ENCODE measurements at places on chromosomes 6 and 20. TPM values are rescaled to one million over a fixed set of nuclear protein-coding genes. Genes with fewer than 3 reads are reported as not detected.

DNA sequence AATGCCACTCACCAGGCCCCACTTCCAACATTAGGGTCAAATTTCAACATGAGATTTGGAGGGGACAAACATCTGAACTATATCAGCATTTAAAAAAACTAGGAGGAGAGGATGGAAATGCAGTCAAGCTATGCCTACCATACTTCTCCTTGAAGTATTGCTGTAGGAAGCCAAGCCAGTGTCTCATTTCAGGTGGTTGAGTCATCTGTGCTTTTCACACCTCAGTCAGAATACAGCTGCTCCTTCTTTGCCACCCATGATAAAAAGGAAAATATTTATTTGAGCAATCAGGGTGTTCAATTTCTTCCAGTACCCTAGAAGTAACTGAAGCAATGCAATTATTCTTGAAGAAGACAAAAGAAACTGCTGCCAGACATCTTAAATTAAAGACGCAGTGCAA lies 47.0 kb upstream of the EEF1E1 start:
- H3K4me3 ChIP-seq: no peak overlapping the region
- H3K4me1 ChIP-seq: no peaks in the 10 kb centered on the region
- no peak for DNase-seq

- no peaks in the 10 kb centered on the region for H3K27me3 ChIP-seq
- H3K4me3 ChIP-seq: no peak overlapping the region
- no peaks in the 10 kb centered on the region for H3K36me3 ChIP-seq
- no peak overlapping the region for H3K27ac ChIP-seq
Measured at GRCh38 chr6:44698602-44699001, 311.1 kb downstream of the CDC5L start.

Gene FRMD1
- total RNA-seq: not detected

Gene LYRM2
- 25.5 TPM for total RNA-seq

Gene XKR7
- not detected for total RNA-seq

DNA sequence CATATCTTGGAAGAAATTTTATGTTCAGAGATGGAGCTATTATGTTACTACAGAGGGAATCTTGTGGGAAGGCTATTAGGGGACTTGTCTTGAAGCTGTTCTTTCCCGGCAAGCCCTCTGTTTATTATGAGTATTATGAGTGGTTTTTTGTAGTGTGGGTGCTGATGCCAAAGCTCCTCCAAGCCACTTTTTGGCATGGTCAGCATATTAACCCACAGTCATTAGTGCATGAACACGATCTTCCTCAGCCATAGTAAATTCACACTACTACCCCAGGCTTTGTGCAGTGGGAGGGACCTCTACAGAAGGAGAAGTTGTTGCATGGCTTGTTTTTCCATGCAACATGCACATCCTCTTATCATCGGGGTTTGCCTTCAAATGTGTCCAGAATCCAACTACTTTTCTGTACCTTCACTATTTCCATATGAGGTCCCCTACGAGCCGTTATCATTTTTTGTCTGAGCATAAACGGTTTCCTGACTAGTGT lies 6.5 kb upstream of the BMP6 start:
- no peak overlapping the region for H3K4me3 ChIP-seq
- H3K27me3 ChIP-seq: peaks cover 6% of the 10 kb centered on the region
- H3K4me1 ChIP-seq: no peaks in the 10 kb centered on the region
- no peaks in the 10 kb centered on the region for H3K36me3 ChIP-seq
- H3K27ac ChIP-seq: no peak overlapping the region
- DNase-seq: no peak

- no peaks in the 10 kb centered on the region for H3K36me3 ChIP-seq
- DNase-seq: no peak
- H3K27me3 ChIP-seq: no peaks in the 10 kb centered on the region
- no peaks in the 10 kb centered on the region for H3K4me1 ChIP-seq
- H3K27ac ChIP-seq: no peak overlapping the region
- H3K4me3 ChIP-seq: no peak overlapping the region
Measured at GRCh38 chr6:19538096-19538495, 299.1 kb upstream of the ID4 start.

Gene SAMD5
- total RNA-seq: not detected

GRCh38 chr6:13367396-13367795 lies 39.1 kb upstream of the TBC1D7 start:
- H3K4me3 ChIP-seq: no peak overlapping the region
- DNase-seq: no peak
- peaks cover 23% of the 10 kb centered on the region for H3K36me3 ChIP-seq
